ENCODE measurements at places on chromosomes 1 and 21. TPM values are rescaled to one million over a fixed set of nuclear protein-coding genes. Genes with fewer than 3 reads are reported as not detected.

The LCE3D gene
- total RNA-seq, result not detected

The IVL gene
- total RNA-seq, result not detected

The TMEM125 gene
- not detected for total RNA-seq

DNA sequence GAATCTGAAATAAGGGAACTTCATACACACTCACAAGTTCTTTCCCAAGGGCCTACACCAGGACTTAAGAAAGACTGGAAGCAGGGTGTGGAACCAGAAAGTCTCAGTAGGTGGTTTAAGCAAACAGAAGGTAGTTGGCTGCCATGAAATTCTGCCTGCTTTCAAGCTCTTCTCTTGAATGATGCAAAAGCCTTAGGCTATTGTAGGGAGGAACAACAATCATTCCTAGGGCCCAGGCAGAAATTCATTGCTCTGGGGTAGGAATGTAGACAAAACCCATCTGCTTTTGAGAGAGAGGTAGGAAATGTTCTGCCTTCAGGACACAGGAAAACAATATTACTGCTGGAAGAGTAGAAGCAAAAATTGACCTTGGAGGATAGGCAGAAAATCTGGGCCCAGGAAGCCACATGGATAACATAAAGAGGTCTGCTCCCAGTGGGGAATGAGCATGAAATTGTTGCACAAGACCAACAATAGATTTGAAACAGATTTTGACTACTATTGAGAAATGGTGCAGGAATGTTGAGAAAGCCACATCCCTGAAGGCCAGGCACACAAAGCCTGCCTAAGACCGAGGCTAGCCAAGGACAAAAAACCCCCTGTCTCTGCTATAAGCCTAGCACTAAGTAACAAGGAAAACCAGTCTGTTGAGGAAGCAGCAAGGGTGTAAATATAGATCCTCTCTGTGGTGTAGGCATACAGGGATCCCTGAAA is 22.7 kb upstream of the SFT2D2 start:
- no peak for DNase-seq

DNA sequence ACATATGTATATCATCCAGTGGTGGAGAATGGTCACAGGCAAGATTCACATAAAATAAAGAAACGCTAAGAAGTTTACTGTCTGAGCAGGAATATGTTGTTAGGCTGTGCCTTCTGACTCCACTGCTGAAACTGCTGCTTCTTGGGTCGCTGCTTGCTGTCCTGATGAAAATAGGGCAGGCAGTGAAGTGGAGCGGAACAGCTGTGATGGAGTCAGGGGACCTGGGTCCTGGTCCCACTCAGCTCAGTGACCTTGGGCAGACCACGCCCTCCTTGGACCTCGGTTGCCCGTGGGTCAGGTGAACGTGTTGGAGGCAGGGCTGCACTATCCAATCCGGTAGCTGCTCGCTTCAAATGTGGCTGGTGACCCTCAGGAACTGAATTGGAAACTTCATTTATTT is 33.4 kb upstream of the IFFO2 start:
- no peak for DNase-seq

GRCh38 chr1:31624731-31625514 is 7.4 kb downstream of the HCRTR1 start:
- no peak for DNase-seq

DNA sequence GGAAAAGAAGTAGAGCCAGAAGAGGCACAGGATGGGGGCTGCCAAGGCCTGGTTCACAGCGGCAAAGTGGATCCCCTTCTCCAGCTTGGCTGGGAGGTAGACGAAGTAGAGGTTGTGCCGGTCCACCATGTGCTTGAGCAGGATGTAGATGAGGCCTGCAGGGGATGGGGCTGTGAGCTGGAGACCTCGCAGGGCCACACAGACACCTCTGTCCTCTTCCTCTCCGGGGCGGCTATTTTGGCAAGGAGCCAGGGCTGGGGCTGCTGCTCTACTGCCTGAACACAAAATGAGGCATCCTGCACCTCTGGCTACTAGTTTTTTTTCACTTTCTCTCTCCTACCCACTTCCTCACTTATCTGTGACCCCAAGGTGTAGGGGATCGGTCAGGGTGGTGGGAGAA is 32.3 kb downstream of the TMEM63A start:
- DNase-seq, result no peak

- no peak for DNase-seq
These were observed 81.4 kb upstream of the SMYD2 start for GRCh38 chr1:214199585-214199984.

- no peak for DNase-seq
These were observed 77.3 kb upstream of the BCAR3 start for GRCh38 chr1:93758842-93759515.
